Brain pericyte (primary cell): ENCODE measurements at places on chromosomes 4 and X.

- no peak for DNase-seq
Measured at GRCh38 chr4:38837849-38838248, 18.8 kb downstream of the TLR6 start.

GRCh38 chr4:136900696-136901095, 631.6 kb downstream of the PCDH18 start:
- DNase-seq, result no peak

DNA sequence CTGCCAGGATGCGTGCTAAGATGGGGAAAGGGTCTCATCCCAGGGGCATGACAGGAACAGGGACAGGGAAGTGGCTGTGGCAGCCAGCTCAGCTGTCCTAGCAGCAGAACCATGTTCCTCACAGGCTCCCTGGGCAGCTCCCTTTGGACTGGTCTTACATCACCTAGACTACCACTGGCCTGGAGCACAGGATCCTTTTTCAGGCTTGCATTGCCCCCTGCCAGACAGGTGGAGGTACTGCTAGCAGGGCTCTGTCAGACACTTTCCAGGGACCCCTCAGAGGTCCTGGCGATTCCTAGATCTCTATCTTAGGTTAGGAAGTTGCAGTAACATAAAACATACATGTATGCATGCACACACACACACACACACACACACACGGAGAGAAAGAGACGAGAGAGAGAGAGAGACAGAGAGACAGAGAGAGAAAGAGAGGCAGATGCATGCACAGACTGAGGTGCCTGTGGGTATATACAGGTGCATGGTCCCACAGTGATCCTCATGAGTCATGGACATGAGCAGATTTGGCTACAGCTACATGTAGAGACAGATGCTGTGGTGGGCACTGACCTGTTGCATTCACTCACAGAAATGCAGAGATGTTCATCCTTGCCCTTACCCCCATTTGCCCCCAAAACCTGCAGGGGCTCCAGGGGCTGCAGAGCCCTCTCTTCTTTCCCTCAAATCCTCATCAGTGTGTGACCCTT, 63.6 kb downstream of the STARD8 start:
- DNase-seq, result no peak

GRCh38 chrX:31092970-31093638, 21.3 kb upstream of the FTHL17 start:
- DNase-seq, result no peak

DNA sequence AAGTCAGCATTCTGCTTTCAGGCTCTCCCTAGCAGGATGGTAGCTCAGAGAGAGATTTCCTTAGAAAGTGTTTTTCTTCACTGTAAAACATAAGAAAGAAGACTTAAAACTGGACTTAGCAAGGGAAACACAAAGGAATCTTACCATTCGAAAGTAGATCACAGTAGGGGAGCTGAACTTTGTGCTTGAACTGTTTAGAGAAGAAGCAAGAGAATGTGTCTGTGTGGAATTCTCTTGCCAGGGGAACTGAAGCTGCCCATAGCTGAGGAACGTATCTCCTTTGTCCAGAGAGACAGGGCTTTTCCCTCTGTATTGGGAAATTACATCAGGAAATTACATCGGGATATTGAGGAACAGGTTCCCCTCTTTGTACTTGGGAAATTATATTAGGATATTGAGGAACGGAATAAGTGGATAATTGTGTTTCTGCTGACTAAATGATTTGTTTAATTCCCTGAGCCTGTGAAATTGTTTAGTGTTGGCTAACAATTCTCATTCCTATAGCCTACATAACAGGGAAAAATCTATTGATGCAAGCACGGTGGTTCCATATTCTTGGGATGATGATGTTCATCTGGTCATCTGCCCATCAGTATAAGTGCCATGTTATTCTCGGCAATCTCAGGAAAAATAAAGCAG, 21.2 kb downstream of the SRD5A3 start:
- peak; percentile 50 for DNase-seq

DNA sequence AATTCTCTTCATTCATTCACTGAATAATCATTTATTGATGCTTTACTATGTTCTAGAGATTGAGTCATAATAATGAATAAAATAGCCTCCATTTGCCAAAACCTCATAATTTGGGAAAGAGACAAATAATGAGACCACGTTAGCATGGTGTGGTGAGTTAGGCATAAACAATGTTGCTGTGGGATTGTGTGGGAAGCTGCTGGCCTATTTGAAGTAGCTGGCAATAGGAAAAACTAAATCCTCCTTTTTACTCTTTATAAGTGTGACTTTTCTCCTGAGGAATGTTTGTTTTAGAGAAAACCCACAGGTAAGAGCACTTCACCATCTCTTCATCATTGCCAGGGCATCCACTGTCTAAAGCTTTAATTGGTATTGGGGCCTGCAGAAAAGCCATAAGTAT, 95.3 kb downstream of the AREG start:
- DNase-seq, result no peak

DNA sequence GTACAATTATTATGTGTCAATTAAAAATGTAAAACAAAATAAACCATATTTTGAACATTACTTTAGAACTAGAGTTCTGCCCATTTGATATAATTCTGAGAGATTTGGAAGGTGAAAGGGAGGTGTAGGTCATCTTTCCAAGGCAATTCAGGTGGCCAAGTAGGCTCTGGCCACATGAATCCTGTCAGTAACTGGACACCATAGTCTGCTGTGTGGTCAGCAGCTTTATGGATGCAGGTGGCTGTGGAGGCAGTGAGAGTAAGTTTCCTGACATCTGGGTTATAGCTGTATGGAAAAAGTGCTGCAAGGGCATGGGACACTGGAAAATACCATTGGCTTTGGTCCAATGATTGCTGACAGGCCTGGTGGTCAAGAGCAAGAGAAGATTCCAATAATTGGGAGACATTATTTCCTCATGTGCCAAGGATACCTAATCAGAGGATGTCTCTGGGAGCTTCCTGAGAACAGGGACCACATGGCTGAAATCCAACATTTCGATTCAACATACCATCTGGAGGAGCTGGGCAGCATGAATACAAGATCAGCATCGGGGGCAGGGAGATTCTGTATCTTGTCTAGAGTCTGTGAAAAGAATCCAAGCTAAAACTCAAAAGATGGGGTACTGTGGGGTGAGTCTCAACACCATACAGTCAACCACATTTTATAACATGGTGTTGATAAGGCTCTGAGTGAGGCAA, 523.1 kb downstream of the MID1IP1 start:
- DNase-seq, result no peak

- no peak for DNase-seq
Measured at GRCh38 chr4:188110036-188110435, 633 bp upstream of the TRIML2 start.

DNA sequence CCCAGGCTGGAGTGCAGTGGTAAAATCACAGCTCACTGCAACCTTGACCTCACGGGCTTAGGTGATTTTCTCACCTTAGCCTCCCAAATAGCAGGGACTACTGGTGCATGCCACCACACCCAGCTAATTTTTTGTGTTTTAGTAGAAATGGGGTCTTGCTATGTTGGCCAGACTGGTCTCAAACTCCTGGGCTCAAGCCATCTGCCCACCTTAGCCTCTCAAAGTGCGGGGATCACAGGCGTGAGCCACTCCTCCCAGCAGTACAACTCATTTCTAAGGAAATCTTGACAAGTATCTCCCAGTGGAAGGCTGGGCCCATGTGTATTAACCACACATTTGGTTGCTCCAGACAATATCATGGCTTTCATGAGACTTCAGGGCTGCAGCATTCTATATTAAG, 20.4 kb upstream of the PDLIM5 start:
- no peak for DNase-seq

- DNase-seq, result no peak
Measured at GRCh38 chrX:147850875-147851274, 60.8 kb upstream of the FMR1 start.

GRCh38 chrX:130984782-130985181, 73.4 kb upstream of the ARHGAP36 start:
- DNase-seq, result no peak

GRCh38 chrX:119960625-119961024, 17.1 kb upstream of the NKAP start:
- DNase-seq, result no peak

DNA sequence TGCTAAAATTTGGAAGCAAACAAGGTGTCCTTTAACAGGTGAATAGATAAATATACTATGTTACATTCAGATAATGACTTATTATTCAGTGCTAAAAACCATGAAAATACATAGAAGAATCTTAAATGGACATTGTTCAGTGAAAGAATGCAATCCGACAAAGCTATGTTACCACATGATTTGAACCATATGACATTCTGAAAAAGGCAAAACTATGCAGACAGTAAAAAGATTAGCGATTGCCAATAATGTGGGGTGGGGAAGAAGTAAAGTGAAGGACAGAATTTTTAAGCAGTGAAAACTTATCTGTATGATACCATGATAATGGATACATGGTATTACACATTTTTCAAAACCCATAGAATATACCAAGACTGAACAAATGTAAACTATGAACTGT, 926.9 kb downstream of the FAT4 start:
- no peak for DNase-seq

DNA sequence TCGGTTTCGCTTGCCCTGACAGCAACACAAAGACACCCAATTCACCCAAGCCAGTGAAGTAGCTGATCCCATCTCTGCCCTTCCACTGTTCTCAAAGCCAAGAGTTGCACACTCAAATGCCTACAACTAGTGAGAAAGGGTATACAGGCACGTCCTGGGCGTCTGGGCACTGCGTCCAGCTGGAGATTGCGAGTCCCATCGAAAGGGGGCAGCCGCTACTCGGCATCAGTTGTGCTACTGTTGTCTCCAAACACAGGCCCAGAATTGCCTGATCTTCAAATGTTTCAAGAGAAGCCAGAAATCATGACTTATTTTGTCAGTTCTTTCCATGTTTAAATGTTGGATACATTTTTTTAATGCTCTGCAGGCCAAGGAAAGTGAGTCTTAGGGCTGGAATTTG, 487.8 kb downstream of the BCOR start:
- DNase-seq, result no peak

DNA sequence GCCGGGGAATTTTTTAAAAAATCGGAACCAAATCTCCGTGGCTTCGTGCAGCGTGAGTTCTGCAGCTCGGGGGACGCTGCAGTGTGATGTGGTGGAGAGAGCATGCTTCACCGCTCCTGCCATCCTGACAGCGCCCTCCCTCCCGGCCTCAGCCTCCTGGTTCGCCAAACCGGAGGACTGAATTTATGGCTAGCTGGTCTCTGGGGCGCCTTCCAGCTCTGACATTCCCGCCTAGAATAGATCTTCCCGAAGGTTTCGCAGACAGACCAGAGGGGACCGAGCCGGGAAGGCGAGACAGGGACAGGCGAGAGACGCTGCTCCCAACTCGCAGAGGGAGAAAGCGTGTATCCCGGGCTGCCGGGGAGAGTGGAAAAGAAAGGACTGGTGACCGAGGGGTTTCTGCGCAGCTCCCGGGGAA, 25.9 kb downstream of the HOPX start:
- no peak for DNase-seq

- DNase-seq, result no peak
Measured at GRCh38 chr4:155566354-155566753, 100.3 kb upstream of the GUCY1A1 start.

- DNase-seq, result no peak
Measured at GRCh38 chr4:139247700-139248238, 32.3 kb downstream of the MGARP start.

DNA sequence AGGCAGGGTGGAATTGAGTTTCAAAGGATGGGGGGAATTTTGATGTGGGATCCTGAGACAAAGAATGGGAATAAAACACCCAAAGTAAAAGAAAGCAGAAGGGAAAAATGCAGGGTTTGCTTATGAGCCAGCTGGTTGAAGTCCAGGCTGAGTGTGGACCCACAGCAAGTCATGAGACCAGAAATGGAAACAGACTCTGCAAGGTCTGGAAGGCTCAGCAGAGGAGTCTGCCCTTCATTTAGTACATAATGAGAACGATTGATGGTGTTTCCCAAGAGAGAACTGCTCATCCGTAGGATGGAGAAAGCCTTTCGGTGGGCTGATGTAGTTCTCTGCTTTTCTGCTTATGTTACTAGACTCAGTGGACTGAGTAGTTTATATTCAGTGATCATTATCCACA, 259.1 kb downstream of the C4orf33 start:
- DNase-seq, result no peak

DNA sequence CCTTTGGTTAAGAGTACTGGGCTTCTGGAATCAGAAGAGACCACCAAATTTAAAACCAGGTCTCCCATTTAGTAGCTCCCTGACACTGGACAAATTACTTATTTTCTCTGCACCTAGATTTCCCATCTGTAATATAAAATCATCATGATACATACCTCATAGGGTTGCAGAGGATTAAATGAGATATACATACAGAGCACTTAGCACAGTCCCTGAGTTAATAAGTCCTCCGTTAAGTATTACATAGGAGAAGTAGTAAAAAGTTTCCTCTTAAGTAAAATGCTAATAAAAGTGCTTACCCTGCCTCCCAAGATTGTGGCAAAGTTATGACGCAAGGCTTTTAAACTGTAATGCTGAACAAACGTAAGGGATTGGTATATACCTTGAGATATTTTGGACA, 539 bp upstream of the CHIC1 start:
- no peak for DNase-seq

DNA sequence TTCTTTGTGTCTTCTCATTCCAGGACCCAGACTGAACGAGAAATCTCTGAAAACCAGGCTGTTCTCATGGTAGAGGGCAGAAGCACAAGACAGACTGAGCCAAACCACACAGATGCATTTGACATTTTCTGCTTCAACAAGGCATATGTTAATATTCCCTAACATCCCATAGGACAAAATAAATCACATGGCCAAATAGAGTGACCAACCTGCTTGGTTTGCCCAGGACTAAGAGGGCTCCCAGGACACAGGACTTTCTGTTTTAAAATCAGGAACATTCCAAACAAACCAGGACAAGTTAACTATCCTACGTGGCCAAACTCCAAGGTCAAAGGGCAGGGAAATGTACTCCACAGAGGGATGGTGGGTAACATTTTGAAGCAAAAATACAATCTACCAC, 11.7 kb downstream of the CTPS2 start:
- no peak for DNase-seq

DNA sequence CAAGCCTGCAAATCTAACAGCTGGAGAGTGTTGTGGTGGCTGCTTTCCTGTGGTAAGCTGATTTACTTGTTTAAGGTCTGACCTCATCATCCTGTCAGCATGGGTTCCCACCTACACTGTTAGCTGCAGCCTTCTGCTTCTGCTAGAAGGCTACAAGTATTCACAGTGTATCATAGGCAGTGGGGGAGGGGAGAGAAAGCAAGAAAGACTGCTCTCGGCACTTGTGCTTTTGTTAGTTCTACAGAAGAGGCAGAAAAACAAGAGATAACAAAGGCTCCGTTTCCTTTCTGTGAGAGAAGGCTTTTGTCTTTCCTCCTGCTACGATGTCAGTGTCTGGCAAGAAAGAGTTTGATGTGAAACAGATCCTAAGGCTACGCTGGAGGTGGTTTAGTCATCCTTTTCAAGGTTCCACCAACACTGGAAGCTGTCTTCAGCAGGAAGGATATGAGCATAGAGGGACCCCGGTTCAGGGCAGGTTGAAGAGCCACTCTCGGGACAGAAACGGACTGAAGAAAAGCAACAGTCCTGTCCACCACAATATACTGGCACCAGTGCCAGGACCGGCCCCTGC, at the start of gene KLHL4:
KLHL4 (plus strand) TSS at position 232 of the 571 bp plus-strand sequence; CDS start at position 324, 92 bp downstream.
- DNase-seq, result peak; percentile 77

- DNase-seq, result peak; percentile 45
Measured at GRCh38 chr4:28287831-28288233, 1427.2 kb downstream of the STIM2 start.
